ENCODE measurements at places on chromosomes 4 and X.

DNA sequence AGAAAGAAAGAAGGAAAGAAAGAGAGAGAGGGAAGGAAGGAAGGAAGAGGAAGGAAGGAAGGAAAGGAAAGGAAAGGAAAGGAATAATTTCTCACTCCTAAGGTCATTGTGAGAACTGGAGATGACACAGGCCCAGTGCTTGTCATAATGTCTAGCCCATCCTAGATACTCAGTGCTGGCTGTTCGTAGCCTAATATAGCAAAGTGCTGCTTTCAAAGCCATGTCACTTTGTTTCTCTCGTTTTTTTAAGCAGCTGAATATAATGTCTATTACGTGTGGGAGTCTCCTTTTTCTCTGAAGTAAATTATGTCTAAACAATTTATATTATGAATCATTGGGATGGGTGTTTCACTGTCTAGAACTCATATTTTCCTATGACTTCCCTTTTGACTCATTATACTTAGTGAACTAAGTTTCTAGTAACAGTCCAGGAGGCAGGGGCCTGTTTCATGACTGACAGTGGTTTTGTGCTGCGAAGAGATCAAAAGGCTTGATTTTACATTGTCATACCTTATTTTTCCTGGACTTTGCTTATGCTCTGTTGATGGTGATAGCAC is 327.0 kb upstream of the ZFP42 start:
- no peak for DNase-seq

DNA sequence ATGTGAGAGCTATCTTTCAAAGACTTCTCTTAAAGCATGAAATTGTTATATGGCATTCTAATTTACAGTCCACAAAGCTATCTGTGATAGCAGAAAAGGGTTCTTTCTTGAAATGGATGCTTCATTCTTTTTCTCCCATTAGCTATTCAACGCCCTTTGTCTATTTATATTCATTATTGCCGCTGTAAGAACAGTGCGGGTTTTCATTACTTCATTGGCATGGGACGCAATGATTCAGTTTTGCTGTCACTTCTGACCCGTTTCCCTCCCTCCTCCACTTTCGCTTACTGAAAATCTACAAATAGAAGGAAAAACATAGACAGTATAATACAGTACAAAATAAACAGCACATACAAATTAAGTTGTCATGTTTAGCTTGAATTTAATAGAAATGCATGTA is 394.6 kb downstream of the PCDH7 start:
- no peak for DNase-seq

GRCh38 chrX:44036336-44036735 is 63.1 kb upstream of the NDP start:
- DNase-seq = no peak

DNA sequence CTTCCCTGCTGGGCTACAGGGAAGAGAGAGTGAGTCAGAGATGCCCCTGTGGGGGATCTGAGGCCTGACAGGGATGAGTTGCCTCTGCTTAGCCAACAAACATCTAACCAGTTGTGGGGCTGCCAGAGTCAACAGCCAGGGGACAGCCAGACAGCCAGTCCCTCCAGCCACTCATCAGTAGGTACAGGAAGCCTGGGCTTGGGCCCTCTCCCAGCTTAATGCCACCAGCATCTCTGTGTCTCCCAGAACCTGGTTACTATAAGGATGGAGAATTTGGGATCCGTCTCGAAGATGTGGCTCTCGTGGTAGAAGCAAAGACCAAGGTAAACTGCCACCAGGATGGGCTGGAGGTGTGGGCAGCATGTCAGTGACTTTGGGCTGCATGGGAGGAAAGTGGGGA is 17.3 kb upstream of the SASH3 start:
- DNase-seq = no peak

- DNase-seq = no peak
These were observed 54.6 kb downstream of the AMOT start for GRCh38 chrX:112786076-112786475.

- no peak for DNase-seq
These were observed 38.1 kb downstream of the CBLL2 start for GRCh38 chrX:22310779-22311178.

DNA sequence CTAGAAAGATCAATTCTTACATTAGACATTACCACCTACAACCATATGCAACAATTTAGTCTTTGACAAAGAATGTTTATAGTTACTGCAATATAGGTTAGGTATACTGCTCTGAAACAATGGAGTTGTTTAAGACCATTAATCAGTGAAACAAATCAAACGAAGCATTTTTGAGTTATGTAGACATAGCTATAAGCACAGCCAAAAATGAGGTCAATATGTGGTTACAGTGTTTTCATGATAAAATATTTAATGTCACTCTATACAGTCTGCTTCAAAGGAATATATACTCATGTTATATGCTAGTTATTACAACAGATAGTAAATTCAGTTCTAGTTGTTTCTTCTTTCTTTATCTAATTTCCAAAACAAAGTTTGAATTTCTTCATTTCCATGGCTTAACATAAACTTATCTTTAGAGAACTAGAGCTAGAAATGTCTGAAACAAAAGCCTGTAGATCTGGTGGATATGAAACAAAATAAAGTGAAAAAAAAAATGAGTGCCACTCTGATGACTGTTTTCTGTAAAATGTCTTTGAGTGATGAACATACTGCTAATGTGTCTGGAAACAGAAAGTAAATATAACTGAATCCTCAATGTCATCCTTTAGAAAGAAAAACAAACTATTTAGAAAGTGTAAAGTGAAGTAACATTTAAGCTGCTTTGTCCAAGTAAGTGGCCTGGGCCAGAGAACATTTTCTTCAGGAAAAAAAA is 809.0 kb downstream of the FAT4 start:
- DNase-seq = no peak

DNA sequence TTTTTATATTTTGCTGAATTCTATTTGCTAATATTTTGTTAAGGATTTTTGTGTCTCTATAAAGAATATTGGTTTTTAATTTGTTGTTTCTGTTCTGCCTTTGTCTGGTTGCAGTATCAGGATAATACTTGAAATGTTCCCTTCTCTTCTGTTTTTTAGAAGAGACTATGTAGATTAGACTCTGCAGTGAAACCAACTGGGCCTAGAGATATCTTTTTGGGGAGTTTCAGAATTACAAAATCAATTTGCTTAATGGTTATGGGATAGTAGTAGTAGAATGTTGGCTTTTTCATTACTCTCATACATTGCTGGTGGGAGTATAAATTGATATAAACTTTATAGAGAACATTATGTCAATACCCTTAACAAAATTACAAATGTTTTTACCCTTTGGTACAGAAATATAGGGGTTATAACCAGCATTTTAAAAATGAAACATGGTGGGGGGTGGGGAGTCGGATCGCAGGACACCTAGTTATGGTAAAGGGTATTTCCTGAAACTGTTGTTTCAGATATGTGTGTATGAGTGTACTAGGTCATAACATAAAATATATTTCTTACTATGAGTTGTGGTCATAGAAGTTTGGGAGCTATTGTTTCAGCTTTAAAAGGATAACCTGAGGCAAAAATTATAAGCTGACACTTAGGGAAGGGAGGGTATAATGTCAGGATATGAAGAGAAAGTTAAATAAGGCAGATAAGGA is 29.0 kb downstream of the CLOCK start:
- no peak for DNase-seq

DNA sequence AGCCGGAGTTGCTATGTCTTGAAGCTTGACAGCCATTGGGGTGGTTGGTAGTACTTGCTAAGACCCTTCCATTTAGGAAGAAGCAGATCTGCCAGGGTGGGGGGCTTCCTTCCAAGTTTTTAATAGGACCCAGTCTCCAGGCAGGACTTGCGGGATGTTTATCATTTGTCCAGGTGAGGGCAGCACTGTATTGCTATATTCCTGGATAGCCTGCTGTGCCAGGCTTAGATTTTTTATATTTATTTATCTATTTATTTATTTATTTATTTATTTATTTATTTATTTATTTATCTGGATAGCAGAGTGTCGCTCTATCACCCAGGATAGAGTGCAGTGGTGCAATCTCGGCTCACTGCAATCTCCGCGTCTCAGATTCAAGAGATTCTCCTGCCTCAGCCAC is 87.4 kb upstream of the CT45A1 start:
- no peak for DNase-seq

GRCh38 chr4:76803522-76803921 is 94.4 kb downstream of the SOWAHB start:
- no peak for DNase-seq

- no peak for DNase-seq
These were observed 2.7 kb downstream of the SCML2 start for GRCh38 chrX:18351784-18352183.

- DNase-seq = no peak
These were observed 110.1 kb upstream of the VEGFC start for GRCh38 chr4:176902710-176903323.

- DNase-seq = no peak
These were observed 236.5 kb downstream of the PARM1 start for GRCh38 chr4:75169427-75169826.

DNA sequence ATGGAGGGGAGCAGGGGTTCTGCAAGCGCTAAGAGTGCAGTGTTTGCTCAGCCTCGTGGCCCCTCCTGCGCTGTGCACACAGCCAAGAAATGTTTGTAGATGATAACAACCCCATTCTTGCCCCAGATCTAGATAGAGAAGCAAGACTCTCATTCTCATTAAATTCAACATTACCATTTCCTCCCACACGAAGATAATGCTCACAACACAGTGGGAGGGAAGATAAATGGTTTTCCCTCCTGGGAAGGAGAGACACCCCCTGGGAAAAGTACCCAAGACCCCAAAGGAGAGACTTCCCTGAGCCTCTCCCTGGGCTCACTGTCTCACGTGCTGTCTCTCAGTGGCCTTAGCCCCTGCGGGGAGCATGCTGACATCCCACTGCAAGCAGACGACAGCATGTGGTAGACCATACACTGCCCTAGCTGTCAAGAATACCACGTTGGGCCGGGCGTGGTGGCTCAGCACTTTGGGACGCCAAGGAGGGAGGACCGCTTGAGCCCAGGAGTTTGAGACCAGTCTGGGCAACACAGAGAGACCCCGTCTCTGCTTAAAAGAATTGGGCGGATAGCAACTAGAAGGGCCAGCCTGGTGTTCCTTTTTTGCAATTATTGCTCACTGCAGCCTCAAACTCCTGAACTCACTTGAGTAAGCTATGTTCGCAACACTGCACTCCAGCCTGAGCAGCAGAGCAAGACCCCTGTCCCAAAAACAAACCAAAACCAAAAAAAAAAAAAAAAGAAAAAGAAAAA is 34.9 kb upstream of the IQSEC2 start:
- no peak for DNase-seq

DNA sequence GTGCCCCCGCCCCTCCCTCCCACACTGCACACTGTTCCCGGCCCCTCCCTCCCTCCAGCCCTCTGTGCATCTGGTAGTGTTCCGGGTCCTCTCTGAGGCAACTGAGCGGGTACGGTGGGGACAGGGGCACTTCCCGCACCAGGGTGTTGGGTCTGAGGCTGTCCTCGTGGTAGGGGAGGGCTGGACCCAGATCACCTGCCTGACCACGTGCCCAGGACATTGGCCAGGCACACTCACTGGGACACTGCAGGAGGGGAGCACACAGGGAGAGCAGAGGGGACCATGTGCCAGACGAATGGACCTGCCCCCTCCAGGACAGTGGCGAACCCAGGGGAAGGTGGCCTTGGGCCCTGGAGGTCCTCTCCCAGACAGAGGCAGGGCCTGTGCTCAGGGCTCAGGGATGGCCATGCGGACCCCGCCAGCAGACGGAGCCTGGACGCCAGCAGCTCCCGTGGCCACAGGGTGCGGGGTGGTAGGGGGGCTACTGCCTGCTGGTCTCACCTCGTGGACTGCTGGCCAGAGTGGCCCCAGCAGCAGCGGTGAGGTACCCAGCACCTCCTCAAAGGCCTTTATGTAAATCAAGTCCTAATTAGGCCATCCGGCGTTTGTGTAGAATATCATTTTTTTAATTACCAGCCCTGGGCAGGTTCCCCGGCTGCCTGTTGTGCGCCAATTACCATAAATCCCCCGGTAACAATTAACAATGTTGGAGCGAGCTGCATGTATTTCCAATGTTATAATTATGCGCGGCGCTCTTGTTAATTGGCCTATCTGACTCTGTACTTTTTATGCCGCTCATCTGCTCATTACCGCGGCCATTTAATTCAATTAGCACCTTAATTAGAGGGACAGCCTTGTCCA is 106.9 kb downstream of the FAM53A start:
- no peak for DNase-seq

DNA sequence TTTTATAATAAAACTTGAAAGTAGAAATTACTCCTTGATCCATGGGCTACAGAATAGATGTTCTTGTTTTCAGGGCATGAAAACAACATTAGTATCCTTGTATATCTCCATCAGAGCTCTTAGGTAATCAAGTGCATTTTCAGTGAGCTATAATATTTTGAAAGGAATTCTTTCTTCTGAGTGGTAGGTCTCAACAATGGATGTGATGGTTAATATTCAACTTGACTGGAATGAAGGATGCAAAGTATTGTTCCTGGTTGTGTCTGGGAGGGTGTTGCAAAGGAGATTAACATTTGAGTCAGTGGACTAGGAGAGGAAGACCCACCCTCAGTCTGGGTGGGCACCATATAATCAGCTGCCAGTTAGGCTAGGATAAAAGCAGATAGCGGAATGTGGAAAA is 100.1 kb downstream of the LCORL start:
- no peak for DNase-seq

GRCh38 chrX:118571836-118572235 is 76.2 kb downstream of the DOCK11 start:
- no peak for DNase-seq

- DNase-seq = no peak
These were observed 11.3 kb upstream of the AREG start for GRCh38 chr4:74433541-74434172.

GRCh38 chrX:136635235-136635634 is 12.7 kb upstream of the CD40LG start:
- no peak for DNase-seq

GRCh38 chr4:148445860-148446330 is 3.7 kb upstream of the NR3C2 start:
- no peak for DNase-seq

DNA sequence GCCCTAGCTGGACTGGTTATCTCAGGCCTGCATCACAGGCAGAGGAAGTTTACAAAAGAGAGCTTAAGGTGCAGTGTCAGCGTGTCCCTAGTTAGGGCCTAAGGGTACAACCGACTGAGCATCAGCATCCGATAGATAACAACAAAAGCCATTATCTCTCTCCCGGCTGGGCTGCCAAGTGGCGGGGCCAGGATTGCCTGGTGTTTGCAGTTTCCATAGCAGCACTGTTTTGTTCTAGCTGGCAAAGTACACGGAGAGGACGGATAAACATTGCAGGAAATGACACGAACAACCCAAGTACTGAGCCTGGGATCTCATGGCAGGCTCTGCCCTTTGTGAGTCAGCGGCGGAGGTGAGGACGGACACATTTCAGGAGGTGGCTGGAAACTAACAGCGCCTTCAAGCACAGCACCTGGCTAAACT is 104.7 kb upstream of the NOCT start:
- DNase-seq = no peak

DNA sequence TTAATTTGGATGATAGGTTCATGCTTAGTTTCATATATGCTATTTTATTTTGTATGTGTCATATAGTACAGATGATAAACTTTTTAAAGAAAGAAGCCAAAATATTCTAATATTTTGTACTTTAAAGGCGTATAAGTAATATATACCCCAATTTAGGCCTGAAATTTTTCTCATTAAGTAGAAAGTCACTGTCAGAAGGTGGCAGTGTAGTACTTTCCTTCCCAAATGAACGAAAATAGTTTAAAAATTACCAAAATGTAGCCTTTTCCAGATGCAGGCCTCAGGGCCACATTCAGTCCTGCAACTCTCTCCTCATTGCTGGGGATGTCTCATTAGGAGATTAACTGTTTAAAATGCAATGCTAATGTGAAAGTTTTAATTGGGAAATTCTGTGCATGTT is 1263.6 kb downstream of the C4orf33 start:
- no peak for DNase-seq

Measured in activated CD4-positive, alpha-beta T cell treated with anti-CD3 and anti-CD28 coated beads for 1 hour (primary cell).